Cerebellum (tissue), 4 donors: ENCODE measurements at places on chromosomes 7 and 10.

- no peak for DNase-seq
Observed at GRCh38 chr10:52757773-52758172, 14.8 kb downstream of the MBL2 start.

DNA sequence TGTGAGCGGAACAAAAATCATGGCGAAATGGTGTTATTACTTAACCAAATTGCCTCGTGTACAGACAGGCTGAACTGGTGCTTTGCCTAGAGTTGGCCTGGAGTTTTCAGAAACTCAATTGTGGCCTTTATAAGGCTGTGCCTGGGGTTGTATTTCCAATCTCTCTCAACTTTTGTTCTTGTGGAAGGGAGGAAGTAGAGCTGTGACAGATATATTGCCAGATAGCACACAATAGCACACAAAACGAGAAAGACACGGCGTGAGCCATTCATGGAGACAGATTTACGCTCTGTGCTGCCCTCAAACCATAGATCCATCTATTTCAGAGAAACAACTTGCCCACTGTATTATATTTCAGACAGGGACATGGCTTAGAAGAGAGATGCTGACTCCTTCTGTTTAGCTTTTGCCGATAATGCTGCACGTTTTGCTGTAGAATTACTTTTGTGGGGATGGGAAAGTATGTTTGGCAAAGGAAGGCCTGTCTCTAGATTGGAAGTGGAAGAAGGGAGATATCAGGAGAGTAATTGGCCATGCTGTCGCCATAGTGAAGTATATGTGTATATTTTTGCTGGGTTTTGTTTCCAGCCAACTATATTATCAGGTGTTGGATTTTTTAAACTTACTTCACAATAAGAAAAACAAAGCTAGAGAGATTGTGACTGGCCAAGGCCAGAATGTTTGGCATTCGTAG lies 80.4 kb downstream of the AUTS2 start:
- no peak for DNase-seq

GRCh38 chr7:11570205-11570604 lies 261.8 kb downstream of the THSD7A start:
- DNase-seq = no peak

- no peak for DNase-seq
Observed at GRCh38 chr10:48455055-48455391, 148.5 kb downstream of the MAPK8 start.

- DNase-seq = no peak
Observed at GRCh38 chr10:86388119-86388704, 21.6 kb upstream of the GRID1 start.

GRCh38 chr10:132460691-132461090 lies 63.7 kb downstream of the PWWP2B start:
- DNase-seq = no peak

GRCh38 chr7:17357952-17358351 lies 59.5 kb downstream of the AHR start:
- no peak for DNase-seq

- no peak for DNase-seq
Observed at GRCh38 chr7:76071316-76072242, 23.7 kb downstream of the MDH2 start.

DNA sequence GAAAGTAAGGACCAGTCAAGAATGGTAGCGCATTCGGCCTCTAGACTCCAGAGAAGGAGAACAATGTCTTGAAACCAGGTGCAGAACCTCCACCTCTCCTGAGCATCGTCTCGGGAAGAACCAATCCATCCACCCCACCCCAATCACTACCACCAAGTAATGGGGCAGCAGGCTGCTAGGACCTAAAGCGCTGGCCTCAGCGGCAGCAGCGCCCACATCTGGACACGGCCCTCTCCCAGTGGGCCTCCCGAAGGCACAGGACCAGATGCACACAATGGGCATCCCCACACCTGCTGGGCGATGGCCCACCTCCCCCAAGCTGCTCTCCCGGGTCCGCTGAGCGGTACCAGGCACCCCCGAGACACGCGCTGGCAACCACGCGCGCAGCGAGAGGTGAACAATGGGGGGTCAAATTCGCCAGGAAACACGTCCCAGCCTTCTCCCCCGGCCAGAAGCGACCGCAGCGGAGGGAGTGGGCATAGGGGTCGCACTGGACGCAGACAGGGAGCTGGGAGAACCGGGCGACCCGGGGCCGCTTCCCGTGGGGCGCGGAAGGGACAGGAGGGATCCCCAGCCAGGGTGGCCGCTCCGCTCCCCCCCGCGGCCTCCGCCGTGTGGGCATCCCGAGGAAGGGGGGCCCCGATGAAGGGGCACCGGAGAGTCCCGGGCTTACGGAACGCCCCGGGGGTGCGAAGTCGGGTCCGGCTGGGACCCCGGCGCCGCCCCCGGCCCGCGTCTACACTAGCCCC lies 506 bp downstream of the CTTNBP2 start:
- peak; percentile 19 for DNase-seq

DNA sequence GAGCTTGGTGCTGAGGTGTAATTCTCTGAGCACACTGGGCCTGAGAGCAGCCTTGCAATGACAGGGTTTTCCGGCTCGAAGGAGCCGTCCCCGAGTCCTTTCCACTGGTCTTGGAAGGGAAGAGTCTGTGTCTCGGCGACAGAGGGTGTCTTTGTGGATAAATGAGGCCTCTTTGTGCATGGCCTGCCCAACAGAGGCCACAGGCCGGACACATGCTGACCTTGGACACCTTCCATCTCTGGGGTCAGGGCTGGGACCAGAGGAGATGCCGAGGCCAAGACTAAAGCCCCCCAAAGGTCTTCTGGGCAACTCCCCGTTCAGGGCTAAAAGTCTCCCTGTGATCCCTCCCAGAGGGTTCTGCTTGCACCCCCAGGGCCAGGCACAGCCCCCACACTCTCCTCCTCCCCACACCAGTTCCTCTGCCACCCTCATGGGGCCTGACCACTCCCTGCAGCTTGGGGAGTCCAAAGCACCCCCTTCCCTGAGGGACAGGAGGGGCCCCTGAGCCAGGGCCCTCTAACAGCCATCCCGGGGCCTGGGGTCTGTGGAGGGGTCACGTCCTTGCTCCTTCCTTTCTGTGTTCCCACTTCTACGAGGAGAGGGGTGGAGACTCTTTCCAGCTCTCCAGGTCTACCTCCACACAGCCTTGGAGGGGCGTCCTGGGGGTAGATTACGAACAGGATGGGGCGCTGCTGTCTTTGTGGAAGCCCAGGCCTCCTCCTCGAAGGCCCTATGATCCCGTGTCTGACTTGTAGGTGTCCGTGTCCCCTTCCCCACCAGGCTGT lies 130.6 kb upstream of the FAM20C start:
- DNase-seq = no peak

DNA sequence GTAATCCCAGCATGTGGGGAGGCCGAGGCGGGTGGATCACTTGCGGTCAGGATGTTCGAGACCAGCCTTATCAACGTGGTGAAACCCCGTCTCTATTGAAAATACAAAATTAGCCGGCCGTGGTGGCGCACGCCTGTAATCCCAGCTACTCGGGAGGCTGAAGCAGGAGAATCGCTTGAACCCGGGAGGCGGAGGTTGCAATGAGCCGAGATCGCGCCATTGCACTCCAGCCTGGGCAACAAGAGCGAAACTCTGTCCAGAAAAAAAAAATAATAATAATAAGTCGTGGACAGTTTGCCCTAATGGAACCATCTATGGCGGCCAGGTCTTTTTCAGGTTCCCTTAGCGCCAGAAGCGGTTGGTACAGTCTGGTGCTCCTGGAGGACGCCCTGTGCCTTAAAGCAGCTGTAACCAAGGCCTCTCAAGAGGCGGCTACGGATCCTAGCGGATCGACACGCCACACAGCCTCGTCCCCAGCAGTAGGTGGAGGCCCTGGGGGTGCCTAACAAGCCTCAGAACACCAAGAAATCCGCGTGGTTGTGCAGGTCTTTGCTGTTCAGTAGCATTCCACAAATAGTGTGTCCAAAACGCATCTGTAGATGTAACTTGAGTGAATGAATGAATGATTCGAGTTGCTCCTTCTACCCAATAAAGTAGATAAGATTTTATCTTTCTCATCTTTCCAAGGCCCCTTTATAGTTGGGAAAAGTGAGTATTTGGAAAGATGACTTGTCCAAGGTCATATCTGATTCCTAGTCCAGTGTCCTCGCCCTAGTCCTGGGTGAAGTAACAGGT lies 982 bp downstream of the PGAM1 start:
- no peak for DNase-seq

DNA sequence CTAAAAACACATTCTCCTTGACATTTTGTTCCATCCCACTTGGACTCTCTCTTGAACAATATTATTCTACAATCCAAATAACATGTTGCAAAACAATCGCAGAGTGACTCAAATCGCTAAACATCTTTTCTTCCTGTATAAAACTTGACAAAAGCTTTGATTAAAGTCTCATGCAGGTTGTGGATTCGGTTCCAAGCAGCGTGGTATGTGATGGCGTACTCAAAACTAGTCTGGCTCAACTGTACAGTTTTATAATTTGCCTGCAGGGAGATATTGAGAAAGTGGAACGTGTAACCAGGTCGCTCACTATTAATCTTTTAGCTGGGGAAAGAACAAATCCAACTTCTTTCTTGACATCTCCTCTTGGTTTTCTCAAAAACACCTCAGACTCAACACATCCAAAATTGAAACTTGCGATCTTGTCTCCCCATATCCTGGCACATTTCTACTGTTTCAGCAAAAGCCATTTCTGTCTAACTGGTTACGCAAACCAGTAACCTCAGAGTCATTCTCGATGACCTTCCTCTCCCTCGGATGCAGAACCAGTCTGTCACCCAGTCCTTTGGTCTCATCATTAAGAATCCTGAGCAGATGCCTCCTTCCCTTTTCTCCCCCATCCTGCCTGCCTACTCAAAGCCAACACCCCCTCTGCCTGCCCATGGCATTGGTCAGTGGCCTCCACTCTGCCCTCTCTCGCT lies 100.1 kb downstream of the CACNB2 start:
- no peak for DNase-seq

- DNase-seq = no peak
Observed at GRCh38 chr7:15989194-15989593, 302.7 kb upstream of the MEOX2 start.

DNA sequence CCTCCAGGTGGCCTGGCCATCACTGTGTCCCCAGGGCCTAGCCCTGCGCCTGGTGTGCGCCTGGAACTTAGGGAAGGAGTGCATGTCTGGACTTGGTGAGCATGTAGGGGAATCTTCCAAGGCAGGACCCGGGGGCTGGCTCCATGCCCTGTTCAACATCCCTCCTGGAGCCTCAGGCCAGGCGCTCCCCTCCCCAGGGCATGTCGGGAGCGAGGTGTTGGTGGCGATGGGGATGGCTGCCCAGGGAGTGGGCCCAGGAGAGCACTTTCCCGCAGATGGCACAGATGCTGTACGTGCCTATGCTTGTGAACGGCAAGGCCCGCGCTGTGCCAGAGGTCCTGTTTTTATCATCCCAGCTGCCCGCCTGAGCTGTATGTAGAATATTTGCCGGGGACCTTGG lies 55.0 kb downstream of the CDH23 start:
- DNase-seq = no peak

DNA sequence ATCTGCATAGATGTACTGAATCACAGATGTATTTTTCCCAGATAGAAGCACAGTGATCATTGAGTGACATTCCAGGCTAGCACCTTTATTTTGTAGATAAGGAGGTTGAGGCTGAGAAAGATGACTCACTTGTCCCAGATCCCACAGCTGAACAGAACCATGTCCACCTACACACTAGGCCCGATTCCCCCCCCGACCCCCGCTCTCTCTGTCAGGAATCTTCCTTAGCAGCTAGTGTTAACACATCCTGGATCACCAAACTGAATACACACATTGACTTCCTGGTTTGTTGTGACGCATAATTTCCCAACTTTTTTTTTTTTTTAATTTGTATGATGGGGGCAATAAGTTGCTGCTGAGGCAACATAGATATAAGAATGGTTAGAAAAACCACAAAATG lies 5.2 kb downstream of the SFMBT2 start:
- no peak for DNase-seq

DNA sequence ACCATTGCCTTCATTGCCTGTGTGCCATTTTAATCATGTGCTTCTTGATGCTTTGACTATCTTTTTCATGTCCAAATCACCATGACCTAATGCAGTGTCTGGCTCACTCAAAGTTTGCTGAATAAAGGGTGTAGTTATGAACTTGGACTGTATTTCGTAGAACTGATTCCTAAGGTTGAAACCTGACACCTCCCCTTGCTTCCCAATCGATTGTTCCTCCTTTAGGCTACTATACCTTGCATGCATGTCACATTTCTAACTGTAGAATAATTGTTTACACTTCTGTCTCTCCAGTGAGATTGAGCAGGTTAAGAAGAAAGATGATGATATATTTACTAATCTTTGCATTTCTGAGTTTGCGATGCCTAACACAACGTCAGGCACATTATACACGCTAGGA lies 41.0 kb upstream of the CDK1 start:
- DNase-seq = no peak

DNA sequence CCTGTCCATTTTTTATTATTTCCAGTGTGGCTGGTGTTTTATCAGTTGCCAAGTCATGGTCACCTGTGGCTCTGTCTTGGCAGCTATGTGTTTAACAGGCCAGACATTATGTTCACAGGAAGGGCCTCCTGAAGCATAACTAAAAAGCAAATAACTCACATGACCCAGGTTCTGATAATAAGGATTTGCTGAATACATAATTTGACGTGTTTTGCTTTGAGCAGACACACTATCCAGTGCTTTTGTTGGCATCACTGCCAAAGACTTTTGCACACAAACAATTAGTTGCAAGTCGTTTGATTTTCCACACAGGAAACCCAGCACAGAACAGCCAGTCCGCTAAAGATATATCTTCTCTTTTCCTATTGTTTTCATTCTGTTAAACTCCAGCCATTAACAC lies 173.6 kb downstream of the ARL4A start:
- DNase-seq = no peak

DNA sequence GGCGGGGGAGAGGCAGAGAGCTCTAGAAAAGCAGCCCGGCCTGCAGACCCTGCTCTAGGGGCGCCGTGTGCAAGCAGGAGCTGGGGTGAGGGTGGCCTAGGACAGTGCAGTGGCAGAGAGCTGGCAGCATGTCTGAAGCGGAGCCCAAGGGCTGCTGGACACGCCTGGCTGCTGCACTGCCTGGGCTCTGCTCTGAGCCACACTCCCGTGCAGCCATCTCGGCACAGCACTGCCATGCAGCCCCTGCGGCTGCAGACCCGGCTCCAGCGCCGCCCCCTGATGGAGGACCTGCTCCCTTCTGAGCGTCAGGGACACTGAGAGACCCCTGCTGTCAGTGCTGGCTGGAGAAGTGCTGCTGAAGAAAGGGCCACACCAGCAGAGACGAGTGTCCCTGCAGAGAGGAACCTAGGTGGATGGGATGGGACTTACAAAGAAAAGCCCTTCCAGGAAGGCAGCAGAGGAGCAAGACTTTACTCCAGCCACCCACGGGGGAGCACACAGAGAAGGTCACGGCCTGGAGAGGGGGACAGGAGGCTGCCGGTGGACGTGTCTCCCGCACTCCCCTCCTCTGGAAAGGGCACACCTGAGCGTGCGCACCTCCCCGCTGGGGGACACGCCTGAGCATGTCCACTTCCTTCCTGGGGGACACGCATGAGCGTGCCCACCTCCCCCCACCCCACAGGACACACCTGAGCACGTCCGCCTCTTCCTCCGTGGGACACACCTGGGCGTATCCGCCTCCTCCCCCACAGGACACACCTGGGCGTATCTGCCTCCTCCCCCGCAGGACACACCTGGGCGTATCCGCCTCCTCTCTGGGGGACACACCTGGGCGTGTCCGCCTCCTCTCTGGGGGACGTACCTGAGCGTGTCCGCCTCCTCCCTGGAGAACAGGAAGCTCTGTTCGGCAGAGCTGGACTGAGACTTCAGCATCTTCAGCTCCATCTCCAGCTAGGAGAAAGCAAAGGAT lies 252.9 kb downstream of the MAD1L1 start:
- DNase-seq = no peak

- no peak for DNase-seq
Observed at GRCh38 chr10:48545462-48546145, 59.3 kb downstream of the ARHGAP22 start.
